Heart right ventricle (tissue), 16 donors: ENCODE measurements at places on chromosomes 4 and X. TPM values are rescaled to one million over a fixed set of nuclear protein-coding genes. Genes with fewer than 3 reads are reported as not detected.

DNA sequence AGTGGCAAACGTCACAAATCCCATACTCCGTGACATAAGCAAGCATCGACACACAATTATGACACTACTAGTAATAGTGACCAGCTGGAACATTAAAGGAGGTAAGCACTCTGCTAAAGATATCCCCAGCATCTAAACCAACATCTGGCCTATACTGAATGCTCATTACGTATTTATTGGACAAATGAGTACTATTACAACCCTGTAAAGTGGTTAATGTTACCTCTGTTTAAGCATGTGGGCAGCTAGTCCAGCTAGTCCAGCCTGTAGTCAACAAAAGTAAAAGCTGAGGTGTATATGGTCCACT, 419 bp upstream of the RPGR start:
- no peak for DNase-seq

DNA sequence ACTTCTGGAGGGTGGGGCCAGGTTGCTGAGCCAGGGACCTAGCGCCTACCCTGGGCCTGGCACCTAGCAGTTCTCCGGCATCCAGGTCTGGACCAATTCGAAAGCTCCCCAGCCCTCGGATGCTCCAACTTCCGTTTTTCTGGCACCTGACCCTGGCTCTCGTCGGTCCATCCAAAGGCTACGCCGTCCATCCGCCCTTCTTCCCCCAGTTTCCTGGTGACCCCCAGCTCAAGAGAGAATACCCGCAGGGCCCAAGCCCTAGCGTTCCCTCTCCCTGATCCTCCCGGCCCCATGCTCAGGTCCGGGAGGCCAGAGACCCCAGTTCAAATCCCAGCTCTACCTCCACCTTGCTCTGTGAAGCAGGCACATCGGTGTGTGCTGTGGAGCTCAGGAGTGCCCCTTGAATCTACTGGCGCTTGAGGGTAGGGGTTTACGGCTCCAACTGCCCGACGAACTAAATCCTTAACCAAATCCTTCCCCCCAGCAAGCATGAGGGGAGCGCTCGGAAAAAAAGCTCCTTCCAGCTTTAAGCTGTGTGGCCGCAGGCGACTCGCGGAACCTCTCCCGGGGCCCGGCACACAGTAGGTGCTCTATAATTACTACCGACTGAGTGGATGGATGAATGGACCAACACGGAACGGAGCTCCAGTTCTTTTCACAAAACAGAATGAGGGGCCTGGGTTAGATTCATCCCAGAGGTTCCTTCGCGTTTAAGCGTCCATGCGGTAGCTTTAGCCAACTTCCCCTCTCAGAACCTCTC, 1.1 kb downstream of the CRMP1 start:
- DNase-seq, result no peak

GRCh38 chr4:186297013-186297645, 31.1 kb downstream of the F11 start:
- no peak for DNase-seq

GRCh38 chrX:46152756-46153155, 392.5 kb downstream of the ZNF674 start:
- DNase-seq, result no peak

DNA sequence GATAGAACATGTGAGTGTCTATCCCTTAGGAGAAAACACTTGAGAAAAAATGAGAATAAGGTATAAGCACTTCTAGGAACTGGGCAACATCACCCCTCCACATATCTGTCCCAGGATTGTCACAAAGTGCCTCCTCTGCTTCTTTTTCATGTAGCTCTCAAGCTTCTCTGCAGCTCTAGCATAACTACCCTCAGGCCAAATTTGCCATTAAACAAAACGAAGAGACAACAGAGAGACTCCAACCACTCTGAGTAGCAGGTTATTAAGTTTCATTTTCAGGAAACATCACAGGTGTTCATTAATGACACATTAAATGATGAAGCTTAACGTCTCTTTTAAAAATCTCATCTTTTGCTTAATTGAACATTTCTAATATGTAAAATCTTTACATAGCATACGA, 580.0 kb downstream of the GALNTL6 start:
- no peak for DNase-seq

DNA sequence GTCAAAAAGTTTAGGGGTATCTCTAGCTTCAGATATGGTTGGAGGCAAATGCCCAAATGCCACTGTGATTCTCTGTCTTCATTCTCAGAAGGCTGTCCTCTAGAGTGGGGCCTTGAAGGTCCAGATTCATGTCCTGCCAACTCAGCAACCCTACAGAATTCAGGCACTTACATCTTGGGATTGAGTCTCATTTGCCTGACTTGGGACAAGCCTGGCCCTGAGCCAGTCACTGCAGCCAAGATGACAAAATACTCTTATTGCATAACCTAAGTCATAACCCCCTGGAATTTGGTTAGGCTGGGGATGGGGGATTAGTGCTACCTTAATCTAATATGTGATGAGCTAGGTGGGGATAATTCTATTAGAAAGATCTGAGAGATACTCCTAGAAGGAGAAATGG, 100.5 kb downstream of the AREG start:
- no peak for DNase-seq

The MMAA gene
- total RNA-seq, result 8.4 TPM

DNA sequence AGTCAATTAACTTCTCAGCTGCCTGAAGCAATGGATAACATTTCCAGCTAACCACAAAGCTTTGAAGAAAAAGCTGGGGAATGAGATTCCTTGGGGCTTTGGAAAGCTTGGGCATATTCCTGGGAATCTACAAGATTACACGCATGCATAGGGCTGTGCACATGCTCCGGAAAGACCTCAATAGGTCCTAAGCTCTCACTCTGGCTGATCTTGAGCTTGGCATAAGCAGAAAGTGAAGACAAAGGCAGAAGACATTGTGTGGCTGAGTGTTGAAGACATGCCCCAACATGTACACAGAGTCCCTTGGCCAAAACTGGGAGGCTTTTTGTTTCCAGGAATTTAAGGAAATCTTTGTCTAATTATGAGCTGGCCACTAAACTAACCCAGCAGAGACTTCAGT, 31.2 kb downstream of the ATG4A start:
- DNase-seq, result no peak

GRCh38 chr4:81756973-81757372, 285.3 kb upstream of the RASGEF1B start:
- DNase-seq, result no peak

GRCh38 chrX:70878902-70879301, 29.6 kb downstream of the TEX11 start:
- no peak for DNase-seq

DNA sequence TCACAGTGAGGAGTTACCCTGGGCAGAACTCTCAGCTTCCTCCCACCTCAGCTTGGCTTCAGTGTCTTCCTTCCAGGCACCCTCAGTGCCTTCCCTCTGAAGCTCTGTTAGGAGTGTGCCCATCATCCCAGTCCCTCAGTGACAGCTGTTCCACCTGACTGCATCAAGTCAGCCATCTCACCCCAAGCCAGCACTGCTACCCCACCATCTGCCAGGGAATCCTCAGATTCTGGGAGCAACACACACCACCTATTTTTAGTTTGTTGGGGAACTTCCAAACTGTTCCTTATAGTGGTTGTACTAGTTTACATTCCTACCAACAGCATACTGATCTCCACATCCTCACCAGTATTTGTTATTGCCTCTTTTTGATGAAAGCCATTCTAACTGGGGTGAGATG, 182.9 kb downstream of the RELL1 start:
- no peak for DNase-seq

The SYNPO2 gene
- 231 TPM for total RNA-seq

DNA sequence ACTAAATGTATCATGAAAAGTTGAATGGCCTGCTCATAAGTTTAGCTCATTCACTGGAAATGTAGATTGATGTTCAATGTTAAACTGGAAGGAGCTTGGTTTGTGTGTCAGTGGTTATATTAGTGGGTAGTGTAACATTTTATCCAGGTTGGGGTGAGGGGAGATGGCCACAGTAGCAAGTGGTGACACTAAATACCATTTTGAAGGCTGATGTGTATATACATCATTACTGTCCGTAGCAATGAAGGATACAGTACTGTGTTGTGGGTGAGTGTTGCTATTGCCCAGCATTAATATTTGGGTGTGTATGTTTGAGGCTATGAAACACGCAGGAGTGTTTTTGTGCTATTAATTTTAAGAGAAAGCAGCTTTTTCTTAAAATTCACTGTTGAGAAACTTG, 6.3 kb downstream of the HMGB3 start:
- DNase-seq, result no peak

DNA sequence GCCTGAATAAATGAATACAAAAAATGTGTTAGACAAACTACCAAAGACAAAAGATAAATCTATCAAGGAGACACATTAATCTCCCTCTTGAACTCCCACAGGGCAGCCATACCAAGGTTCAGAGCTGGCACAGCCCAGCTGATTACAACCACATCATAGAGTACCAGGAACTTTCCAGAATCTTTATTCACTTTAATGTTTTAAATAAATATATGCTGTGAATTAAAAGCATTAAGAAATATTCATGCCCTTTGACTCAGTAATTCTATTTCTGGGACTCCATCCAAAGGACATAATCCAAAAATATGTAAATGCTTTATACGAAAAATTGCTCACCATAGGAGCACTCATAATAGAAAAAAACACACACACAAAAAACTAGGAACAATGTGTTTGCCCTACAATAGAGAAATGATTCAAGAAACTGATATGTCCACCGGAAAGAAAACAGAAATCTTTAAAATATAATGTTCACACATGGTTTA, 126.0 kb downstream of the LDB2 start:
- DNase-seq, result no peak

GRCh38 chr4:167897116-167897515, 195.2 kb upstream of the ANXA10 start:
- DNase-seq, result no peak

GRCh38 chr4:92969650-92970379, 666.0 kb downstream of the GRID2 start:
- no peak for DNase-seq

GRCh38 chr4:16083241-16084191, at the start of gene PROM1:
PROM1 (minus strand) TSS chr4:16084023; CDS start chr4:16075906, 8,117 bp downstream.
- peak; percentile 10 for DNase-seq

DNA sequence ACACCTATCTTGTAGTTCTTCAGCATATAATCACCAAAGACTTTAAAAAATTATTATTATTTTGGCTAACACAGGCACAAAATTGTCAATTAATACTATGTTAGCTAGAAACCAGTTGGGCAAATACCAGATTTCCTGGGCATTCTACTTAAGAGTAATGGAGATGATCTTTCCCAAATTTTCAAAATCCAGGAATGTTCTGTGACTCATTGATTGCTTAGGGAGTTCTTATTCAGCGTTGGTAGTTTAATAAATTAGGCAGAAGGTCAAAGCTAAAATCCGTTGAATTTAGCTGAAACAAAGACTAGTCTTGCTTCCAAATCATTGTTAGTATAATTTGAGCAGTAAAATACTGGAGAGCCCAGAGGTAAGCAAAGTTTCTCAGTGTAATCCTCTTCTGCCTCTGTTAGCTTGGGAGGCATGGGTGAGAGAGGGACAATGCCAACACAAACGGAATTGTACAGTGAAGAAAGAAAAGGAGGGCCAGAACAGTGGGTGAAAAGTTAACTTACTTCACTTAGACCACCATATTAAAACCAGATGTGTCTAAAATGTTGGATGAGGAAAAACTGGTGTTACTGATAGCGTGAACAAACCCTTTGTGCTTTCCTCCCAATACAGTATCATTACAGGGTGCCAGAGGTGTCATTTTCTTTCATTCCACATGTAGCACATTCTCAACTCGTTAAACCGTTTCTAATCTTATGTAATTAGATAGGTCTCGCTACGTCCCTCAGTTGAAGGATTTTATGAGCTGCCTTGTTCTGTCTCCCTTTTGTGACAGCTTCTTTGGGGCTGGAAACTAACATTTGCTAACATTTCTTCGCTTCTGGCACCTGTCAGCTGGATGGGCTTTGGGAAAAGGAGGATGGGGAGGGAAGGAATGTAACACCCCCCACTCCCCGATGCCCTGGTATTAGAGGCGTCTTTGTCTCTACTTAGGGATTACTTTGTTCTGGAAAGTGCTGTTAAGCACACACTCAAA, 87.4 kb upstream of the CITED1 start:
- DNase-seq, result no peak

The TRIM60 gene
- total RNA-seq, result not detected

- no peak for DNase-seq
These were observed 2.7 kb downstream of the SMIM10L2A start for GRCh38 chrX:135424469-135424868.

- no peak for DNase-seq
These were observed 35.6 kb downstream of the DAPP1 start for GRCh38 chr4:99852199-99852749.

The MGARP gene
- 0.78 TPM for total RNA-seq

The MAGEA3 gene
- not detected for total RNA-seq

GRCh38 chr4:40289366-40290188, 45.6 kb upstream of the CHRNA9 start:
- DNase-seq, result no peak

DNA sequence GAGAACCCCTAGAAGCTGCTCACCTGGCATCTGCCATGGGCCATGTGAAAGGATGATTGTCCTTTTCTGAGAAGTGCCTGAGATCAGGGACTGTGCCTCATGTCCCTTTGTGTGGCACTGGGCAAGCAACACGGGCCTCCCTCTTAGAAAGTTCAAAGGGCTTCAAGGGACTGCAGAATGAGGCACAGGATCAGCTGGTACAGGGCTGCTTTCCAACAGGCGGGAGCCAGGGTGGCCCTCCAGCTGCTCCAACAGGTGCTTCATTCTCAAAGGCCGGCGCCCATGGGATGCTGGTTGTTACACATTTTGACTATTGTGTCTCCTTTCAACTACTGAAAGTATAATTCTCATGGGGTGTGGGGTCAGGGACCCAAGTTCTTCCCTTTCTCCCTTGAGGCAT, 114.7 kb downstream of the ENPP6 start:
- DNase-seq, result no peak

The CLNK gene
- not detected for total RNA-seq

DNA sequence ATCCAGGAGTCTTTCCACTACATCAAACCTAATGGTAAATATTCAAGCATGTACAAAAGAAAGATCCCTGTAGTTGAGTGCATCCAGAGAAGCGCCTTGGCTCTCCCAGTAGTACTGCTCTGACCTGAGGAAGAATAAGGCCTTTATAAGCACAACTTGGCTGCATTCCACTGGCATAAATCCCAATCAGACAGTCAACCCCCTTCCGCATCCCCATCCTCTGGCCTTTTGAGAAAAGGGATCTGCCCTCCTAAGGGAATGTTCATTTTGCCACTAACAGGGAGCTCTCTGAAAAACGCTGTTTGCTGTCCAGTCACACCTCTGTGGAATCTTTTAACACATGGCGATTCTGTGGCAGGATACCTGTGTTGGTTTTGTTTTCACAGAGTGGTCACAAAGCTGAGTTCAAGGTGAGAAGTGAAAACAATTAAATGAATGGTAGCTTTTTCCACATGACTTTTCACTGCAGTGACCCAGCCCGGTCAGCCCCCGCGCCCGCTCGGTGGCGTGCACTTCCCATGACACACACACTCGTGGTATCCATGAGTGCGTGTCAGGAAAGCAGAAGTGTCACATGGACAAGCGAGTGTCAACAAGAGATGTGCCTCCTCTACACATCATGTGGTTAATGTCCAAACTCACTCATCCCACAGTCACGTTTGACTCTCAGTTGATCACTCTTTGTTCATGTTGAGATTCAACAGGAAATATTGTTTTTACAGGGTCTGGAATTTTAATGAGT, 112.2 kb upstream of the ENPP6 start:
- DNase-seq, result no peak
